HS-5 (cell line): ENCODE measurements at places on chromosomes 11 and 22.

GRCh38 chr22:17484608-17485007 is 78.7 kb upstream of the SLC25A18 start:
- DNase-seq = no peak

GRCh38 chr22:23248583-23248982 is 68.3 kb downstream of the BCR start:
- DNase-seq = no peak

DNA sequence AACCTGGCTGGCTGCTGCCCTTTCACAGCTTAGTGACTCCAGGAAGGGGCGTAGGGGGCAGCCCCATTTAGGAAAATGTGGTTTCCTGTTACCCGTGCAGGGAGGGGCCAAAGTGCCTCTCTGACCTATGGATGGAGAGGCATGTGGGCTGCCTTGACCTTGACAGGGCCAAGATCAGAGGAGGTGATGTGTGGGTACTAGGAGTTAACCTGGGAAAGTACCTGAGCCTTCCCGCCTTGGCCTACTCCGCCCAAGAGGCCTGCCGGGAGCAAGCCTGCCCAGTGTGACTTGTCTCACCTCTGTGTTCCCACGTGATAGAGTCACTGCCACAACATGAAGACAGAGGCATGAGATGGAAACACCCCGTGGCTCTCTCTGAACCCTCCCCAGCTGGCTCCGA is 33.4 kb downstream of the GRAMD4 start:
- no peak for DNase-seq

GRCh38 chr11:101618709-101619108 is 34.9 kb upstream of the TRPC6 start:
- DNase-seq = peak; percentile 100

GRCh38 chr11:3886985-3887384 is 31.5 kb downstream of the STIM1 start:
- no peak for DNase-seq

DNA sequence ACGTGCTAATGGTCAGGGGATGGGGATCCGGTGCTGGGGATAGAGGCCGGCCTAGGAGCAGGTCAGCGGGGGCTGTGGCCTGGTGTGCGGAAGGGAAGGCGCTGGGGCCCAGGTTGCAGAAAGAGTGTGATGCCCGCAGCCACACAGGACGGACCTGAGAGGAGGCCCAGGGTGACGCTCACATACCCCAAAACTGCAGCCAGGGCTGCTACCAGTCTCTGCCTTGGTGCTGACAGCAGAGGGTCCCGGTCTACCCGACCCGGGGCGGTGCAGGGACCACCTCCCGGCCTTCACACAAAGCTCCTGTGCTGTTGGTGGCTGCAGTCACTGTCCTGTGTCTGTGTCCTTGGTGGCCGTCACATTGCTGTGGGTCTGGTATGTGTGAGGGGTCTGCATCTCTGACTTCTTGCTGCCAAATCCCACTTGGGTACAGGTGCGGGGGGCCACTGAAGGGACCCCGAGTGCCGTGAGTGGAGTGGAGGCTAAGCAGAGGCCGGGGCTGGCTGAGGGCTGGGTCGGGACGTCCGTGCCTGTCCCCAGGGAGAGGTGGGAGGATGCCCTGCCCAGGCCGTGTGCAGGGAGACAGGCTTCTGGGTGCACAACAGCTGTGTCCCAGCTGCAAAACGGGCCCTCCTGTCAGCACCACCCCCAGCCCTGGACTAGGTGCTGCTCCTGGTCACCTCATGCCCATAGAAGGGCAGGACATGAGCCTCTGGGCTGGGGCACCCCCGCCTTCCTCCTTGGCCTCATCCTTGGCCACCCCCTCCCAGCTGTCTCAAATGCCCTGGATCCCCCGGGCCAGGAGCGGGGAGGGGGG is 1.5 kb downstream of the LSP1 start:
- no peak for DNase-seq
